Thoracic aorta (tissue), 2 donors: ENCODE measurements at places on chromosomes 7 and 10.
A peak's percentile ranks its signal among the peaks of the same experiment; 100 is the strongest.

GRCh38 chr10:11598712-11599397, 12.6 kb downstream of the USP6NL start:
- DNase-seq, result no peak

- no peak for DNase-seq
Observed at GRCh38 chr7:51031791-51032515, 249.3 kb upstream of the GRB10 start.

GRCh38 chr7:87448388-87448787, 27.1 kb downstream of the ABCB4 start:
- DNase-seq, result no peak

GRCh38 chr10:48210391-48210790, 64.1 kb downstream of the FRMPD2 start:
- DNase-seq, result no peak

GRCh38 chr10:117519879-117520278, 22.7 kb upstream of the EMX2 start:
- DNase-seq, result no peak

DNA sequence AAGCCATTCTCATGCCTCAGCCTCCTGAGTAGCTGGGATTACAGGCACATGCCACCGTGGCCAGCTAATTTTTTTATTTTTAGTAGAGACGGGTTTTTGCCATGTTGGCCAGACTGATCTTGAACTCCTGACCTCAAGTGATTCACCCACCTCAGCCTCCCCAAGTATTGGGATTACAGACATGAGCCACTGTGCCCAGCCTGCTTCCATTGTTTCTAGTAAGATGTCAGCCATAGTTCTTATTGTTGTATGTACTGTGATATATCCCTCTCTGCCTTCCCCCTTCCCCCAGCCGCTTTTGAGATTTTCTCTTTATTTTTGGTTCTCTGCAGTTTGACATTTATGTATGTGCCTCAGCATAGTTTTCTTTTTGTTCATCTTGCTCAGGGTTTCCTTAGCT, 87.9 kb upstream of the KLF14 start:
- DNase-seq, result no peak

DNA sequence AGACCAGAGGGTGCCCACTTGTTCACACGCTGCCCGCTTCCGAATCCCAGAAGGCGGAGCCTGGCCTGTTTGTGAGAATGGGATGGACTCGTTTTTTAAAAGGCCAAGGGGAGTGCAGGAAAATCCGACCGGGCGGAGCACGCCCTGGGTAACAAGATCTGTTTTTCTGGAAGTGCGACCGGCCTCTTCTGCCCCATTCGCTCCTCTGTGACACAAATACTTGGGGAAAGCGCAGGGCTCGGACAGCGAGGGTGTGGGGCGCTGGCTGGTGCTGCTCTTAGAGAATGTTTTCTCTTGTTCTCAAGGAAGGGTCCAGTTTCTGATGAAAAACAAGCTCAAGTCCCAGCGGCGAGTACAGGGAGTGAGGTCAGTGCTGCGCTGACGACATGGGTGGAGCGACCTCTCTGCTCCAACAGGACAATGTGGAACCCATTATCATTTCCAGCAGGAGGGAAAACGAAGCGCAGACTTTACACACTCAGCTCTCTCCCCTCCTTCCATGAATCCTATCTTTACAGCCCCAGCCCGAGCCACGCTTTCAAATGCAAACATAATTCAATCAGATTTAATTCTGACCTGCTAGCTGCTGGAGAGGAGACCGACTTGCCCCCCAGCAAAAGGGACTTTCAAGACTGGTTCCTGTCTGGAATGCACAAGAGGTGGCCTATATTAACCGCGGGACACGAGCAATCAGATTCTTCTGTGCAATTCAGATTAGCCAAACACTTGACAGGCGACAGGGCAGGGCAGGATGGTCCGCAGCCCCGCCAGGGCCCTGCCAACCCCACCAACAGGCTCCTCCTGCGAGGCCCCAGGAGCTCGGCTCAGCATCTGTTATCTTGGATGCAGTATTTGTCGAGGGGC, 1.1 kb downstream of the RADIL start:
- peak; percentile 41 for DNase-seq

DNA sequence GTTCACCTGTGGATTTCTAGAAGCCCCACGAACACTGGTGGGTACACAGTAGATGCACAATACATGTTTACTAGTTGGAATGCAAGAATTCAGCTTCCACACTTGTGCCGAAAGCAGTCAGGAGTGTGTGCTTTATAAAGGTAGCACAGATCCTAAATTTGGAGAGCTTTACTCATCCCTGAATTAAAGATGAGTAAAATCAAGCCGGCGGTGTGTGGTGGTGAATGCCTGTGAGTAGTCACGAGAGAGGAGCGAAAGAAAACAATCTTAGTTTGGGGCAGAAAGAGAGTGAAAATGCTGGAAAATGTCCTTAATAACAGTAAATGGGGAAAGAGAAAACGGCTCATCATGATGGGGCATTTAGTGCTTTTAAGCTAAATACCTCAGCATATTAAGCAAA, 13.6 kb upstream of the ENO4 start:
- DNase-seq, result no peak
